ENCODE measurements at places on chromosomes 5 and 9. TPM values are rescaled to one million over a fixed set of nuclear protein-coding genes. Genes with fewer than 3 reads are reported as not detected.

GRCh38 chr9:133105461-133105770 is 15.6 kb downstream of the RALGDS start:
- DNase-seq: no peak

DNA sequence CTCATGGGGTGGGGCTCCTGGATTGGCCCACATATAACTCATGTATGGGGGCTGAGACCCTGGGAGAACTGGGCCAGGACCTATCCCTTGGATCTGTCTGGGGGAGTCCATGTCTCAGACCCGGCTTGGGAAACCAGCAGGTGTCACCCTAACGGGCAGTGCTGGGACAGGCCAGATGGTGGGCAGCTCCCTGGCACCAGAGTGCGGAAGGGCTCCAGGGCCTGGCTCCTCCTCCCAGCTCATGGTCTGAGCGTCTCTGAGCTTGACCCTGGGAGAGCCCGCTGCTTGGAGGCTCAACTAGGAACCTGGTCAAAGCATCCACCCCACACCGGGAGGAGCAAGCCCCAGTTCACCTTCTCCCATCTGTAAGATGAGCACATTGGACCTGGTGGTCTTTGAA is 15.5 kb upstream of the NCS1 start:
- no peak for DNase-seq

DNA sequence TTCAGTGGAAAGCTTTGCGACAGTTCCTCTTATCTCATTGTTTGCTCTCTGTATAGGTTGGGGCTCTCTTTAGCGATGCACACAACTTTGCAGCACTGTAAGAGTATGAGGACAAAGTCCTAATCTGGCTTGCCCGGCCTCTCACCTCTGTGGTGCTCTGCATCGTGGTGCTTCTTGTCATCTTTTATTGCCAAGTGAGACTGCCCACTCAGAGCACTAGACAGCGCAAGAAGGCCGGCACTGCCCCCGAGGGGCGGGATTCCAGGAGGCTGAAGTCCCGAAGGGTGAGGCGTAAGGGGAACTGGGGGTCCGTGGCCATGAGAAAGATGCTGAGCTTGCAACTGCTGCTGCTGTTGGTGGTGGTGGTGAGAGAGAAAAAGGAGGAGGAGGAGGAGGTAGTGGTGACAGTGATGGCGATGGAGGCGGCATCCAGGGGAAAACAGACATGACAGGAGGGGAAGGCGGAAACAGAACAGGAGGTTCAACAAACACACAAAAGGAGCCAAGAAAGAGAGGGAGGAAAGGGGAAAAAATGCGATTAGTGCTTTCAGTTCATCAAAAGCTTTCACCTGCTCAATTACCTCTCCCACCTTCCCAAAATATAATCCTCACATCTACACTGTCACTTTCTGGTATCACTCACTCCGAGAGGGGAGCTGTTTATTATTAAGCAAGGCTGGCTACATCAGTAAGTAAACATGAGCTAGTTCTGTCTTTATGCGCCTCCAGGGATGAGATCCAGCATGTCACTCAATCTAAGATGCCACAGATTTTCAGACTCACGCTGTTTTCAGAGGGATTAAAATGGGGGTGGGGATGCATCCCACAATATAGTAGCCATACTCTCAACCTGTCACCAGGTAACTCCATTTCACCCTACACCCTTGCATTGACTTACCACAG is 55.1 kb downstream of the TLE1 start:
- DNase-seq: no peak

GRCh38 chr5:177022386-177023302 is at the start of gene ZNF346:
Gene ZNF346 (plus strand): TSS chr5:177022696. CDS start chr5:177022739, 43 bp downstream.
- DNase-seq: peak; percentile 95

DNA sequence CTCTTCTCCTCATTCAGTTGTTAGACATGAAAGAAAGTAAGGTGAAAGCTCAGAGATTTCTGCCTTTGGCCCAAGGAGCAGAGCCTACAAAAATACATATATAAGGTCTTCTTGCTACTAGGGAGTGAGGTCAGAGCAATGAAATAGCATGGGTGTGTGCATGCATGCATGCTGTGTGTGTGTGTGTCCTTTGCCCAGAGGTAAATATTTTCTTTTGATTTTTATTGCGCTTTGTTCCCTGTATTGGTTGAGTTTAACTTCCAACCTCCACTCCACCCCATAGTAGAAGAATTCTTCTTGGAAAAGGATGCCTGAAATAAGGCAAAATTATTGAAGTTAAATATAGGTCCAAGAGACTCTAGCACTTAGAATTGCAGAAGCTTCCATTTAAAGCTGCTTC is 248.0 kb upstream of the PTGER4 start:
- DNase-seq: no peak

- no peak for DNase-seq
Measured at GRCh38 chr5:59506285-59506877, 387.1 kb downstream of the PDE4D start.

GRCh38 chr5:30592833-30593232 is 600.7 kb upstream of the CDH6 start:
- DNase-seq: no peak

GRCh38 chr9:68685770-68686169 is 19.3 kb upstream of the PIP5K1B start:
- peak; percentile 48 for DNase-seq

DNA sequence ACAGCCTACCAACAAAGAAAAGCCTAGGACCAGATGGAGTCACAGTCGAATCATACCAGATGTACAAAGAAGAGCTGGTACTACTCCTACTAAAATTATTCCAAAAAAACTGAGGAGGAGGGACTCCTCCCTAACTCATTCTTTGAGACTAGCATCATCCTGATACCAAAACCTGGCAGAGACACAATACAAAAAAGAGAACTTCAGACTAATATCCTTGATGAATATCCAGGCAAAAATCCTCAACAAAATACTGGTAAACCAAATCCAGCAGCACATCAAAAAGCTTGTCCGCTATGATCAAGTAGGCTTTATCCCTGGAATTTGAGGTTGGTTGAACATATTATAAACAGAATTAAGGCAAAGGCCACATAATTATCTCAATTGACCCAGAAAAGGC is 900.4 kb upstream of the ARRDC3 start:
- no peak for DNase-seq

The KIF4B gene
- total RNA-seq: 0.17 TPM

The PAX5 gene
- under 0.01 TPM for total RNA-seq
